ENCODE measurements at places on chromosomes 5 and 9.

GRCh38 chr9:134268747-134269146 lies 57.5 kb upstream of the RXRA start:
- DNase-seq, result no peak

DNA sequence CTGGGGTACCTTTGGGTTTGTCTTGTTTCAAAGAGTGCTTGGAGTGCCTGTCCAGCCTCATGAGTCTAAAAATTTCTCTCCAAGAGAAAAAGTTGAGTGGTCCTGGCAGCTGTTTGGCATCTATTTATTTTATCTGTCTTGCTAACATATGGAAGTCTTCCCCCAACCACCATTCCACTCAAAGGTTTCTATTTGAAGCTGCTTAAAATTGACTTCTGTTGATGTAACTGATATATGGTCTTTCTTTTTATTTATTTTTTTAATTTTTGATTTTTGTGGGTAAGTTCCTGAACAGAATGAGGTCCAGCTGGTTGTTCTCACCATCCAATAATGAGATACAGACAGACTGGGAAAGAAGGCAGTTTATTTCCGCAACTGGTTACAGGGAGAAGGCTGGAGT lies 178.7 kb upstream of the SGCD start:
- DNase-seq, result no peak

DNA sequence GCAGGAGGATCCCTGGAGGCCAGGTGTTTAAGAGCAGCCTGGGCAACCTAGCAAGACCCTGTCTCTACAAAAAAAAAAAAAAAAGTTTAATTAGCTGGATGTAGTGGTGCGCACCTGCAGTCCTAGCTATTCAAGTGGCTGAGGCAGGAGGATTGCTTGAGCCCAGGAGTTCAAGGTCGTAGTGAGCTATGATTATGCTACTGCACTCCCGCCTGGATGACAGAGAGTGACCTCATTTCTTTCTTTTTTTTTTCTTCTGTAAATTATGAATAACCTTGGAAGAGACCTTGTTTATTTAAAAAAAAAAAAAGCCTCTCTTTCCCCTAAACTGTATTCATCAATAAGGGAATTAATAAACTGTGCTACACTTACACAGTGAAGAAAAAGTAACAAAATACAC lies 43.6 kb upstream of the SLC30A5 start:
- DNase-seq, result no peak

DNA sequence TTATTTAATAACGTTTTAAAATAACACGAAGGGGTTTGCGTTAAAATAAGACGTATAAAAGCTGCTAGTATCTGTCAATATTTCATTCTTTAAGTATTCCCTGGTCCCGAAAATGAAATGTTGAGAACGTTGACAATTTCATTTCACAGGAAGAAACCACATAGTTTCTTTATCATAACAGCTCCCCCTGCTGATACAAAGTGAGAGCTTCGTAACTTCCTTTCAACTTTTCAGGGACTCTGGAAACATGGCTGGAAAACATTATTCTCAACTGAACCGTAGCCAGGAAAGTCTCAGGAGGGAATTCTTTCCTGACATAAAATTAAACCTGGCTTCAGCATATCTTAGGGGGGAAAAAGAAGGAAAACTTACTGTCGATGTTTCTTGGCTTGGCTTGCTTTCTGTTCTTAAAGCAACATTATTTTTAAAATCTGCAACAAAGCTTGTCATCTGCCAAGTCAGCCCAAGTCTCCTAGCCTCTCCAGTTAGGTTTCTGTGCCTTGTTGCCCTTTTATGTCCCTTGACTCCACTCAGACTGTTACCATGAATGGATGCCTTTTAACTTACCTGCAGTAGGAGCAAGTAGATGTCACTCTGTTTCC lies 122.9 kb upstream of the DAB2 start:
- no peak for DNase-seq

GRCh38 chr5:136598802-136599404 lies 233.6 kb upstream of the TRPC7 start:
- DNase-seq, result no peak

DNA sequence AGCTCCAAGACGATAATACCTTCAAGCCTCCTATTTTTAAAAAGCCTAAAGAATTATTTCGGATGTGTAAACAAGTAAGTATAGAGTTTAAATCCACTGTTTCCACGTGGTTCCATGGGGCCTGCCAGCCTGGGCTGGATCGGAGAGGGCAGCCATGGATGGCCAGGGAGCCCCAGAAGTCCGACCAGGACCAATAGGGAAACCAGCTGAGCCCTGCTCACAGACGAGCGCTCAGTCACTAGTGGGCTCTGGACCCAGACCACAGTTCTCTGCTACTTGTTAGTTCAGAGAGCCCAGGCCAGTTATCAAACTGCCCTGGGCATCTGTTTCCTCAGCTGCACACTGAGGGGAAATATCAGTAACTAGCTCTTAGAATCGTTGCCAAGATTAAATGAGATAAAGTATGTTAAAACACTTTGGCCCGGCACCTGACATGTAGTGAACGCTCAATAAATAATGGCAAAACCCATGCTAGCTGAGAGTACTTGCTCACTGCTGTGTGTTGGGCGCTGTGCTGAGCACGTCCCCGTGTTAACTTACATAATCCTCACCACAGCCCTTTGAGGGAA lies 124.8 kb downstream of the RGS3 start:
- DNase-seq, result no peak

GRCh38 chr5:16568875-16569580 lies 47.8 kb downstream of the RETREG1 start:
- DNase-seq, result peak; percentile 88

DNA sequence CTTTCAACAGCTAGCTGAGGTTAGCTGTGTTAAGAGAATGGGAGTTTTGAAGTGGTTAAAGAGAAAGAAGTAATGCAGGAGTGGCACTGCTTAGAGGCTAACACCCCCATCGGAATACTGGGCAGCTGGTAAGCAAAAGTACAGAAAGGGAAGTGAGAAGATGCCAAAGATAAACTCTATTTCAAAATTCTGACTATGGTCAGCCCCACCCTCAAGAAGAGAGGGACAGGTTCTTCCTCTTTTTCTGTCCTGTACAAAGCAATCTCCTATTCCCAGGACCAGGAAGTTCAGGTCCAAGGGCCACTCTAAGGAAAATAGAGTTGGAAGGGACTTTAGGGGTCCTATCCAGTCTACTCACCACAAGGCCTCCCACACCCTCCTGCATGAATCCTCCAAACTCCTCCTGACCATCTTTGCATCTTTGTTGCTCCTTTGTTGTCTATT lies 45.9 kb upstream of the JAK2 start:
- no peak for DNase-seq

- DNase-seq, result no peak
Observed at GRCh38 chr5:137708796-137709559, 26.9 kb downstream of the KLHL3 start.

DNA sequence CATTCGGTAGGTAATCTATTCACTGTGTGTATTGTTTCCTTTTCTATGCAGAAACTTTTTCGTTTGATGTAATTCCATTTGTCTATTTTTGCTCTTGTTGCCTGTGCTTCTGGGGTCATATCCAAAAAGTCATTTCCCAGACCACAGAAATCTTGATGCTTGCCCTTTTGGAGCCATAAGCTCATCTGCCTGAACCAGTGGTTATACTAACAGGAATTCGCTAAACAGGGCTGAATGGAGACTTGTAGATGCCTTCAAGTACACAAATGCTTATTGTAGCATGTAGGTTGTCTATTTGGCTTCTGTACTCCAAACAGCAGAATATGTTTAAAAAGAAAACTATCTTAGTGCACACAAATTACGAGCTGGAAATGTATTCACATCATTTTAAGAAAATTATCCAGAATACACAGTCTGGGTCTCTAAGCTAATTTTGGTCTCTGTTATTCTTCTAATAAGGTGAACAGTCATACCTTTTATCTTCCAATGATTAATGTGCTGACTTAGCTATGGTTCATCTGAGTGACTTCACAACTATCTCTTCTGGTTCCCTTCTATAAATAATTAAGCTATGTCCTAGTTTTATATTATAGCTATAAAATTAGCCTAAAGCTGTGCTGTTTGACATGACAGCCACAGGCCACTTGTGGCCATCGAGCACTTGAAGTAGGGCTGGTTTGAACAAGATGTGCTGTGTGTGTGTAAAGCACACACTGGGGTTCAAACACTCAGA lies 87.6 kb downstream of the DAPK1 start:
- DNase-seq, result no peak
